ENCODE measurements at places on chromosomes 12 and 14.
A peak's percentile ranks its signal among the peaks of the same experiment; 100 is the strongest.

- no peak for DNase-seq
These were observed 16.7 kb downstream of the HRK start for GRCh38 chr12:116864371-116865160.

DNA sequence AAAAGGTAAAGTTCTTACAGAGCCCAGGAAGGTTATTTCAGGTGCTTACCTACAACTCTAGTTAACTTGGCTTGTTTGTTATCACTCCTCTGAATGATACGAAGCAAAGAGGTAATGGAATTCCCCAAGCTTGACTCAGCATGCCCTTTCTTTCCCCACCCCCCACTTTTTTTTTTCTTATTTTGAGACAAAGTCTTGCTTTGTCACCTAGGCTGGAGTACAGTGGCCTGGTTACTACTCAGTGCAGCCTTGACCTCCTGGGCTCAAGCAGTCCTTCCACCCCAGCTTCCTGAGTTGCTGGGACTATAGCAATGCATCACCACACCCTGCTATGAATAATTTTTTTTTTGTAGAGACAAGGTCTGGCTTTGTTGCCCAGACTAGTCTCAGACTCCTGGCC lies 17.1 kb upstream of the YBX3 start:
- DNase-seq = no peak

GRCh38 chr14:23702656-23703426 lies 66.7 kb downstream of the DHRS2 start:
- no peak for DNase-seq

- DNase-seq = no peak
These were observed 197.2 kb downstream of the CHST11 start for GRCh38 chr12:104653730-104654664.

DNA sequence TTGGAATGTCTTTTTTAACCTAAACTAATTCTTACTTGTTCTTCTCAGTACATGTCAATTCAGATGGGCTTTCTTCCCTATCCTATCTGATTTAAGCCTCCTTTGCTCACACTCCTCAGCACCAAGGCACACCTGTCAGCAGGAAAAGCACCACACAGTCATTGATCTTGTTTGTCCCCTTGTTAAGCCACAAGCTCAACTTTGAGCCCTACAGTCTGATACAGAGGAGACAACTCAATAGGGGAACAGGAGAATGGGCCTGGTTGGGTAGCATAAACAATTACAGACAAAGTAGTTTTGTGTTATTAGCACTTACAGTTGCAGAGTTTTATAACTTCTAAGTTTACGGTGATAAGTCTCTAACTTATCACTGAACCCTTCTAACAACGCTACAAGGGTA lies 29.5 kb upstream of the SYCP3 start:
- DNase-seq = no peak

DNA sequence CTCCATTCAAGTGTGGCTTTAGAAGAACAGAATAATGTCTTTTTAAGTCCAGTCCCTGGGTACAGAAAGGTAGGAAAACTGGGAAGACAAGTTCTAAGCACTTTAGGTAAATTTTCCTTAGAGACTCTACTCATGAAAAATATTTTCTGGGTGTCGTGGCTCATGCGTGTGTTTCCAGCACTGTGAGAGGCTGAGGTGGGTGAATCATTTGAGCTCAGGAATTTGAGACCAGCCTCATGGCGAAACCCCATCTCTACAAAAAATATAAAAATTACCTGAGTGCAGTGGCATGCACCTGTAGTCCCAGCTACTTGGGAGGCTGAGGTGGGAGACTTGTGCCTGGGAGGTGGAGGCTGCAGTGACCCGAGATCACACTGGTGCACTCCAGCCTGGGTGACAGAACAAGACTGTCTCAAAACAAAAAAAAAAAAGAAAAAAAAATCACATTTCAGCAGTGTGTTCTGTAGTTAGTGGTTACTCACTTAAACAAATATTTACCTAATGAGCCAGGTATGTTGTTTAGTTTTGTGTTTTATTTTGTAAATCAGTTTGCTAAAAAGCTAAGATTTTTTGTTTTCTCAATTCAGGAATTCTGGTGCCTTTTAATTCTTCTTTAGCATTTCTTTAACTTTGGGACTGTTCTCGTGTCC lies 52.3 kb upstream of the RD3L start:
- no peak for DNase-seq

GRCh38 chr12:8911606-8912268 lies 2.6 kb upstream of the PHC1 start:
- no peak for DNase-seq

DNA sequence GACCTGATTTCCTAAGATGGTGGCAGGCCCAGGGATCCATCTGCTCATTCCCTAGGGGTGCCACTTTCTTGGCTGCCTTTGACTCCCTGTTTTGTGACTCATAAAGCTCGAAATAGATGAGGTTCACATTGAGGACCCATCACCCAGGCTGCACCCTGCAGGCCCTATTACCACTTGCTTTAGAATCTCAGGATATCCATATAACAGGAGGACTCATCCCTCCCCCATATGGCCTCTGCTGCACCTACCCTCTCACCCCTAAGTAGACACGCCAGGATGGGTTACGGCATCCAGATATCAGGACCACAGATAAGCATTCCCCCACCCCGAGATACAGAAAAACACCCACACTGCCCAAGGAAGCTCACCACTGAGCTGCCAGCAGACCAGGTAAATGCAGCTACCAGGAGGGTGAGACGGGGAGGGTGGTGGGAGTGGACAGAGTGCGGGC lies 155.7 kb downstream of the DPF3 start:
- DNase-seq = no peak

GRCh38 chr14:64910847-64911495 lies 3.3 kb upstream of the CHURC1 start:
- DNase-seq = peak; percentile 62

DNA sequence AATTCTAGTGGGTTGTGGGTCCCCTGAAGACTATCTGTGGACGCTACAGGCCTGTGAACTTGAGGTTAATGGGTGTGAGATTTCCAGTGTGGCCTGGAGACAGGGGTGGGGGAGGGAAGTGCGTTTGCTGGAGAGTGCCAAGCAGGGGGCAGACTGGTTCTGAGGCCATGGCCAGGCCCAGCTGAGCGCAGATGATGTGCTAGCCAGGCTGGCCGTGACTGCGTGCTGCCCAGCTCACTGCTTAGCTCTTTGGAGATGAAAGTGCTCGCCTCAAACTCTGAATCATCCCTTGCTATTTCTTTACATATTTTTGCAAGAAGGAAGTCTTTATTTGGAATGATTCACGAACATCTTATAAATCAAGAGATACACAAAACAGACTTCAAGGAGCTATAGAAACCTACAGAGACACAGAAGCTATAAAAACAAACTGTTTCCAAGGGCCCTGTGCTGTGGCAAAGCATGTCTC lies 75.2 kb upstream of the PLEKHG3 start:
- DNase-seq = no peak

- DNase-seq = no peak
These were observed 45.9 kb downstream of the SLC17A8 start for GRCh38 chr12:100402763-100403162.

DNA sequence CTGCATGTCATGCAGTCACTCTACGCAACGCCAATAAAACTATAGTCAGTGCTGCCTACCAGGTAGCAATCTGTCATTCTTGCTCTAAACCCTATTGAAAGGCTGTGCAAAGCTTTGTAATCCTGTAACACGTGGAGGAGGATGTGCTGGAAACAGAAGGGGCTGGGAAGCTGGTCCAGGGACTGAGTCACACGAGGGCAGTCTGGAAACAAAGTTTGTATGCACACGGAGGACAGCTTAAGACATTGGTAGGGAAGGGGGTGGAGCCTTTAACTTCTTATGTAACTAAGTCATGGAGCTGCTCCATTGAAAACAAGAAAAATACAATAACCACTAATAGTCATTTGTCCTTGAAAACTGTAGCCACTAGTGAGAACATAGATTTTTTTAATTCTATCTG lies 128.0 kb downstream of the BCAT1 start:
- no peak for DNase-seq

DNA sequence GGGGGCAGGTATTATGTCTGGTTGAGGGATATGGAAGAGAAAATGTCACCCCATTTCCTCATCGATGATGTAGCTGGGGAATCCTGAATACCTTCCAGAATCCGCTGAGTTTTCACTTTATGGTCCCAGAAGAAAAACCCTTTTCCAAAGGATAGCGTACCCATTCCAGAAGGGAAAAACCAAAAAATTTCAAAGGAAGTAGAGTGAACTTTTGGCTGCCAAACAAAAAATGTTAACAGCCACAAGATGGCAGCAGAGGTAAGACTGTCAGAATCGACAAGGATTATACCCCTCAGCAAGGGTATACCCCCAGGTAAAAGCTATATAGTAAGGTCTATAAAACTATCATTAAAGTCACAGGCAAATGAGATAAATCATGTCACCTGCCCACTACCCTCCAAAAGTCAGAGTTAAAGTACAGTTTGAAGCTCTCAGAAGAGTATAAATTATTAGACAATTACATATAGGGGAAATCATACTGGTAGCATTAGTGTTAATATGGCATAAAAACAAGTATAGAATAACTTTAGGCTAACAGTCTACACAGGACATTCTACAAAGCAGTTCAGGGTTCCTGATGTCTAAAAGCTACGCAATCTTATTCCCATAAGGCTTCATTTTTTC lies 18.0 kb downstream of the ACIN1 start:
- DNase-seq = no peak

All from Kasumi-1 (cell line).